ENCODE measurements at places on chromosomes 4 and X.

GRCh38 chr4:121794505-121795188 lies 6.5 kb upstream of the EXOSC9 start:
- no peak for DNase-seq

DNA sequence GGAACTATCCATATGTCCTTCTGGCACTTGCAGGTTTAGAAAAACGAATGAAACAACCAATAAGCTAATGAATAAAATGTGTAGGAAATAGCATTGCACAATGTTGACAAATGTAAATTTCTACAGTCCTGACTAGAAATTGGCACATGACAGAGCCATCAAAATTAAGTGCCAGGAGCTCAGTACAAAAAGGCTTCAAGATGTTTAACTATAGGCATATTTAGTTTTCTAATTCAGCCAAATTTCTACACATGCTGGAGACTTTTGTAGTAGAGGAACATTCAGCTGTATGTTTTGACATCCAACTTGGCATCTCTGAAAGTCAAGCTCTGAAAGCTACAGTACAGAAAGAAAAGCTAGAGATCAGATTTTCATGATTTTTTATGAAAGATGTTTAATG lies 1999.4 kb upstream of the AGA start:
- DNase-seq, result no peak

- no peak for DNase-seq
Observed at GRCh38 chr4:8817813-8818062, 53.9 kb downstream of the HMX1 start.

- no peak for DNase-seq
Observed at GRCh38 chr4:3199653-3200422, 49.1 kb upstream of the MSANTD1 start.

GRCh38 chr4:177087499-177087898 lies 222.2 kb upstream of the NEIL3 start:
- no peak for DNase-seq

GRCh38 chr4:170229006-170229405 lies 139.2 kb upstream of the AADAT start:
- DNase-seq, result no peak

DNA sequence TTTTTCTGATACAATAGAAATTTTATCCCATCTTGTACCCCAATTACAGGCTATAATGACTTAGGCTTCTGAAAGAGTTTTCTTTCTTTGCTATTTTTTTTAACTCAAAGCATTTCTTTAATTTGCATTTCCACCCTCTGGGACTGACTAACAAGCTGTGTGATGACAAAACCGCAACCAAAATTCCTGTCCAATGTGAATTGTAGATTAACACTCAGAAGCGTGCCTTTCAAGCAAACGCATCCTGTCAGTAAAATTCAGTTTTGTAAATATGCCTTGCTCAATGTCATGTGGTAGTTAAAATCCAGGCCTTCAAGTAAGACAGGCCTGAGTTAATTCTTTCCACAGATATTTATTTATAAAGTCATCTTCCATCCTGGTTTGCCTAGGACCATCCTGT lies 50.3 kb downstream of the STK32B start:
- DNase-seq, result no peak

DNA sequence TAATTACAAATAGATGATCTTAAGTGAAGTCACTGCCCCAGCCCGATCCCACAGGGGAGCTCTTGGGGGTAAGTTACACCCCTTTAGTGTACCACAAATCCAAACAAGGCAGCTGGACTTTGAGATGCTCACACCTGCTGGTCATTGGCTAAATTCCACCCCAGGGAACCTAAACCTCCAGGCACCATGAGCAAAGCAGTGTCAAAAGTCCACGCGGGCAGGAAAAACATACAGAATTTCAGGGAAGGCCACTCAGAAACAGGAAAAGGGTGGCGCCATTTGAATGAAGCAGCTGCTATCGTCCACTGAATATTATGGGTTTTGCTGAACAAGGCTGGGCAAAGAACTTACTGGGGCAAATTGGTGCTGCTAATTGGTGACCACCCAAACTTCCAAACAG lies 30.9 kb downstream of the SUPT20HL1 start:
- no peak for DNase-seq

DNA sequence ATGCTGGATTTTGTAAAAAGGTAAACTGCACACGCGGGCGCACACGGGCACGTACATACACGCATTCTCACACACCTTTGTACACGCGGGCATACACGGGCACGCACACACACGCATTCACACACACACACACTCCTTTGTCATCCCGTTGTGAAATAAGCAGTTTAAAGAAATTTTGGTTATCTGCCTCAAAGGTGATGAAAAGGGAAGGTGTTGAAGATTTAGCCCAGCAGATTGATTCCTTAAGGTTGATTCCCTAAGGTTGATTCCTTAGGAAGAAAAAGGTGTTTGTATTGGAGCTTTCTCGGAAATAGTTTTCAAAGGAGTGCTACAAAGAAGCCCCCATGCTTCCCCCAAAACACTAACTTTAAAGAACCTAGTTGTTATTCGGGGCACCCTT lies 693 bp downstream of the ATP10D start:
- DNase-seq, result no peak

- no peak for DNase-seq
Observed at GRCh38 chrX:134244043-134244442, 7.1 kb downstream of the CCDC160 start.

DNA sequence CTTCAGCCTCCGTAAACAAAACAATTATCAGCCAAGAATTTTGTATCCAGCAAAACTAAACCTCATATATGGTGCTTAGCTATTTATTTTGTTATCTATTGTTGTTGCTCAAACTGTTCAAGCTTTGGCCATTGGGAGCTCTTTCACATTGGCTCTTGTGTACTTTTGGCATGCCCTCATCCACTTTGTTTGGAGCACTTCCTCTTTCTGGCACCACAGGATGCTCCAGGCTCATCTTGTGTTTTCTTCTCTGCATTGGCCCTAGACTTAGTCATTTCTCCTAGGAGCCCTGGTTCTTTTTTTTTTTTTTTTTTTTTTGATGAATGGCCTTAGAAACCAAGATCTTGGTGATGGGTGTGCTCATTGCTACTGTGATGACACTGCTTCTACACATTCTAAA lies 74.5 kb downstream of the DIPK2B start:
- DNase-seq, result no peak

GRCh38 chrX:153821066-153821465 lies 9.3 kb downstream of the PDZD4 start:
- no peak for DNase-seq

- DNase-seq, result no peak
Observed at GRCh38 chr4:128477540-128477939, 189.9 kb upstream of the PGRMC2 start.

DNA sequence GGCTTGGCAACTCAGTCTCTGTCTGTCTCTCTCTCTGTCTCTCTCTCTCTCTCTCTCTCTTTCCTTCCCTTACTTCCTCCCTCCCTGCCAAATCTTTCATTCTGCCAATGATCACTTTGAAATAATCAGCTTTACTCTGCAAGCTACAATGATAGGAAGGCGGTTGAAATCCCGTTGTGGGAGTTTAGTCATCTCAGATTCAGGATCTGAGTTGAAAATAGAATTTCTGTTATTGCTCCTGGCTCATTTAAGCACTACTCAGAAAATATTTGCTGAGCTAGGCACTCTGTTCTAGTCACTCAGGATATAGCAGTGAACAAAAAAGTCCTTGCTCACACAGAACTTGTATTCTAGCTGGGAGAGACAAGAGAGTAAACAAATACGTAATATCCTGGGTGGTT lies 56.3 kb upstream of the DCTD start:
- no peak for DNase-seq

DNA sequence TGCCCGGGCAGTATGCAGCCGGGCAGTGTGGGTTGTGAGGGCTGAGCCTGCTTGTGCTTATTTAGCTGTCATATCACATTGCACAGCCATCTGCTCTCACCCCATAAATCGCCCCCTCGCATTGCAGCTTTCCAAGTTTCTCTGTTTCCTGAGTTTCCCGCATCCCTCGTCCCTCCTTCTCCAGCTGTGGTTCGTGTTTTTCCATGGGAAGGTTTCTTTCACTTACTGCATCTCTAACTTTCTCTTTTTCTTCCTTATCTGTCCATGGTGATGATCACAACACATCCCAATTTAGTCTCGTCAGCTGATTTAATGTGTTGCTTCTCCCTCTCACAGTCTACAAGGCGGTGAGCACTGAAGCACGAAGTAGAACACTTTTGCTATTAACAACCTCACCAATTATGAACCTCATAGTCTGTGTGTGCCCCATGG lies 118.1 kb downstream of the ENPP6 start:
- no peak for DNase-seq

DNA sequence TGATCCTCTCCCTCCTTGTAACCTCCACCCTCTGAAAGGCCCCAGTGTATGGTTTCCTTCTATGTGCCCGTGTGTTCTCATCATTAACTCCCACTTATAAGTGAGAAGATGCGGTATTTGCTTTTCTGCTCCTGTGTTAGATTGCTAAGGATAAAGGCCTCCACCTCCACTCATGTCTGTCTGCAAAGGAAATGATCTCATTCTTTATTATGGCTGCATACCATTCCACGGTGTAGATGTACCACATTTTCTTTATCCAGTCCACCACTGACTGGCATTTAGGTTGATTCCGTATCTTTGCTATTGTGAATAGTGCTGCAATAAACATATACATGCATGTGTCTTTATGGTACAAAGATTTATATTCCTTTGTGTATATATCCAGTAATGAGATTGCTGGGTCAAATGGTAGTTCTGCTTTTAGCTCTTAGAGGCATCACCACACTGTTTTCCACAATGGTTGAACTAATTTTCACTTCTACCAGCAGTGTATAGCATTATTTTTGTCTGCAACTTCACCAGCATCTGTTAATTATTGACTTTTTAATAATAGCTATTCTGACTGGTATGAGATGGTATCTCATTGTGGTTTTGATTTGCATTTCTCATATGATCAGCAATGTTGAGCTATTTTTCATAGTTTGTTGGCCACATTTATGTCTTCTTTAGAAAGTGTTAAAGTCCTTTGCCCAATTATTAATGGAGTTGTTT lies 1030.9 kb downstream of the FSTL5 start:
- DNase-seq, result no peak

- no peak for DNase-seq
Observed at GRCh38 chrX:73562458-73562857, 539 bp upstream of the CHIC1 start.

DNA sequence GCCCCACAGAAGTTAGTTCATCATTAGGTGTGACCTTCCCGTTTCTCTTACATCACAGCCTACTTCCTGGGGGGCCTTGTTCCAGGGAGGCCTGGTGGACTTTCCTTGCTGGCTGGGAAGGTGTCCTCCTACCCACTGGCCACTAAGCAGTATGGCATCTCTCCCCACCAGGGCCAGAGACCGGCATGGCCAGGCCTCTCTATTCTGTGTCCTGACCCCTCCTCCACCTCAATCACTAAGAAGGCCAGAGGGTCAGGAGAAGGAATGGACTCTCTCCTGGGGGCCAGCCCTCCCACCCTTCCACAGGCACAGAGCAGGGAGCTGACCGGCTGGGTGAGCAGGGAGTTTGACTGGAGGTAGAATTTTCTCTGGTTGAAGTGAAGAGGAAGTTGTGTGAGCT lies 81.9 kb downstream of the PJA1 start:
- no peak for DNase-seq

- DNase-seq, result no peak
Observed at GRCh38 chr4:188082796-188083195, 26.6 kb downstream of the TRIML2 start.

DNA sequence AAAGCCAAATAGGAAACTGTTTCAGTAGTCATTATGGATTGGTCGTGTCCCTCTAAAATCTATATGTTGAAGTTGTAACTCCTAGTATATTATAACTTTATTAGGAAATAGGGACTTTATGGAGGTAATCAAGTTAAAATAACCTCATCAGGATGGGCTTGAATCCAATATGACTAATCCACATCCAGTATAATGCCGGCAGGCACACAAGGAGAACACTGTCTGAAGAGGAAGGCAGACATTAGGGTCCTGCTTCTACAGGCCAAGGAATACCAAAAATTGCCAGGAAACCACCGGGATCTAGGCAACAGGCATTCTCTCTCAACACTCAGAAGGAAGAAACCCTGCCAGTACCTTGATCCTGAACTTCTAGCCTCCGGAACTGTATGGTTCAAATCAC lies 130.3 kb downstream of the ATP10D start:
- DNase-seq, result no peak

DNA sequence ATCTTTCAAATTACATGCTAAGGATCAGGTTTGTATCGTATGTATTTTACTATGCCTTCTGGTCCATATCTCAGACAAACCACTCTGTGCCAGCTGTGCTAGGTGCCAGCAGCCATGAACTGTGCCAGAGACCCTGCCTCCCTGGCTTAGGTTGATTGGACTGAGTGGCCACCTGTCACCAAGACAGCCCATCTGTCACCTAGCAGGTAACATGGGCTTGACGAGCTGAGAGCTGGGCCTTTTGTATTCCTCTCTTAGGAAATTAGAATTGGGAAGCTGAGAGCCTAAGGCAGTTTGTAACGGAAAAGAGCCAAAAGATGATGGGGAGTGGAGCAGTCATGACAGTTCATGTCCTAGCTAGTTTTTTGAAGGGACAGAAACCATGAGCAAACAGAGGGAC lies 42.5 kb downstream of the TMEM164 start:
- no peak for DNase-seq

GRCh38 chr4:60485276-60485675 lies 714.9 kb upstream of the ADGRL3 start:
- no peak for DNase-seq

DNA sequence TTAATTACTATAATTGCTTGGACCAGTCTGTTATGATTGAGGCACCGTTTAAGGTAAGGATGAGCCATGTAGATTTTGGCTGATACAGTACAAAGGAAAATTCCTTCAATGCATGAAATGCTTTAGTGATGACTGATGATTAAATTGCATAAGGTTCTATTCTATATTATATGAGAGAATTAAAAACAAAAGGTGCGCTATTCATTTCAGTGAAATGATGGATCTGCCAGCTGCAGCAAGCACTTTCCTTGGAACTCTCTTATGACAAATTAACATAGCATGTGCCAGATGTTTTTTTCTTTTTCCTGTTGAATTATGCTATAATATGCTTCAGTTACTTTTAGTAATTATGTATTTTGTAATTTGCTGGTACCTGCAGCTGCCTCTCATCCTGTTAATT lies 98.5 kb downstream of the JADE1 start:
- DNase-seq, result no peak

DNA sequence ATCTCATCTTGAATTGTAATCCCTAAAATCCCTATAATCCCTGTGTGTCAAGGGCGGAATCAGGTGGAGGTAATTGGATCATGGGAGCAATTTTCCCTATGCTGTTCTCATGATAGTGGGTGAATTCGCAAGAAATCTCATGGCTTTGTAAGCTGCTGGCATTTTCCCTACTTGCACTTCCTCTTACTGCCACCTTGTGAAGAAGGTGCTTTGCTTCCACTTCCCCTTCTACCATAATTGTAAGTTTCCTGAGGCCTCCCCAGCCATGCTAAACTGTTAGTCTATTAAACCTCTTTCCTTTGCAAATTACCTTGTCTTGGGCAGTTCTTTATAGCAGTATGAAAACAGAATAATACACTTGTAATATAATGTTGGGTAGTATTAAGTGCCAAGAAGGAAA lies 1087.4 kb upstream of the SLIT2 start:
- no peak for DNase-seq

DNA sequence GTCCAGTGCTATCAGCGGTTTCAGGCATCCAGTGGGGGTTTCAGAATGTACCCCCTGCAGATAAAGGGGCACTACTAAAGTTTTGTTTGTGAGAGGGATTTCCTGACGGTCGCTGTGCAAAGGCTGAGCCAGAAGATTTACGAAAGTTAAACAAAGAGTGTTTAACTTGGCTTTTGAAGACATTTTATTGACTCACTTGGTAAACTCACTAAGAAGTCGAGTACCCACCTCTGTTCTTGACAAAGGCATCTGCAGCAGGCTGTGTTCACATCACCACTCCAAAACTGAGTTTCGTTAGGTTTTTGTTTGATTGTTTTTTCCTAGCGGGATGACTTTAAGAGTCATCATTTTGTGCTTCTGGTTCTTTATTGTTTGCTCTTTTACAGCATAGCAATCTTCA lies 143.9 kb upstream of the TBL1X start:
- DNase-seq, result no peak
